ENCODE measurements at places on chromosomes 3 and 15.

DNA sequence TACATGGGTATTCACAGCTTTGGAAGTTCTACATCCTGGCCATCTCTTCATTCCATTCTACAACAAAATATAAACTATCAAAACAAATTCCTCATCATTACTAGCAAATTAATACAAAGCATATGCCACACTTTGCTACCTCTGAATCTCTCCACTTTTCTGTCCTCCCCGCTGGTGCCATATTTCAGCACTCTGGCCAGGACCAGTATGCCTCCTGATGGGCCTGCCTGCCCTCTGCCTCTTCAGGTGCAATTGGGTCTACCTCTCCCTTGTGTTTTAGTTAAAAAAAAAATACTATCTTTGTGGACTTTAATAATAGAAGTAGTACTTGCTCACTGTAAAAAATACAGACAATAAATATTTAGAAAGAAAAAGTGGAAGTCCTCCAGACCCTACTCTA, 448.8 kb downstream of the WDR72 start:
- no peak for ATAC-seq

DNA sequence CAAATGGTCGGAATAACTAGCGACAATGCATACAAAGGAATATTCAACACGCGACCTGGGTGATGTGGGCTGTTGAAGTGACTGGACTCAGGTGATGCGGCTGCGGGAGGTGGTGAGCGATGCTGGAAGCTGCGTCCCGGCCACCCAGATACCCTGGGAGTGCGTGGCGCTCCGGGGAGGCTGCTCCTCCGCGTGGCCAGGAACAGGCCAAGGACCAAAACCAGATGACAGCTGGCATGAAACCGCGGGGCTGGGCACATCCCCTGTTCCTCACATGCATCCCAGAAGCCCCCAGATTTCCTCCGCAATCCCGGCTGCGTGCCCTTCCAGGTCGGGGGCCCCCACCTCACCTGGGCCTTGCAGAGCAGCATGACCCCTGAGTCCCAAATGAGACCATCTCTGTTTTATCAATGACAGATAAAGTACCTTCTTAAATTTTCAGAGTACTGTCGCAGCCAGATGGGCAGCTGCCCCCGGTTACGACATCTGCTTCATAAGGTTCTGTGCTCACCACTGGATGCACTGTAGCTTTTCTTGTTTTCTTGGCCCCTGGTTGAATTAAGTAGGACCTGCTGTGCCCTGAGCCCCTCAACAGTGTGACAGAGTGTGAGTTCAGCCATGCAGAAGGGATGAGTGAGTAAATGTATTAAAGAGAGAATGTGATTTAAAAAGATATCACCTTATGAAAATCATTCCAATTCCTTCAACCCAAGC, 278.2 kb downstream of the GABRG3 start:
- no peak for ATAC-seq

DNA sequence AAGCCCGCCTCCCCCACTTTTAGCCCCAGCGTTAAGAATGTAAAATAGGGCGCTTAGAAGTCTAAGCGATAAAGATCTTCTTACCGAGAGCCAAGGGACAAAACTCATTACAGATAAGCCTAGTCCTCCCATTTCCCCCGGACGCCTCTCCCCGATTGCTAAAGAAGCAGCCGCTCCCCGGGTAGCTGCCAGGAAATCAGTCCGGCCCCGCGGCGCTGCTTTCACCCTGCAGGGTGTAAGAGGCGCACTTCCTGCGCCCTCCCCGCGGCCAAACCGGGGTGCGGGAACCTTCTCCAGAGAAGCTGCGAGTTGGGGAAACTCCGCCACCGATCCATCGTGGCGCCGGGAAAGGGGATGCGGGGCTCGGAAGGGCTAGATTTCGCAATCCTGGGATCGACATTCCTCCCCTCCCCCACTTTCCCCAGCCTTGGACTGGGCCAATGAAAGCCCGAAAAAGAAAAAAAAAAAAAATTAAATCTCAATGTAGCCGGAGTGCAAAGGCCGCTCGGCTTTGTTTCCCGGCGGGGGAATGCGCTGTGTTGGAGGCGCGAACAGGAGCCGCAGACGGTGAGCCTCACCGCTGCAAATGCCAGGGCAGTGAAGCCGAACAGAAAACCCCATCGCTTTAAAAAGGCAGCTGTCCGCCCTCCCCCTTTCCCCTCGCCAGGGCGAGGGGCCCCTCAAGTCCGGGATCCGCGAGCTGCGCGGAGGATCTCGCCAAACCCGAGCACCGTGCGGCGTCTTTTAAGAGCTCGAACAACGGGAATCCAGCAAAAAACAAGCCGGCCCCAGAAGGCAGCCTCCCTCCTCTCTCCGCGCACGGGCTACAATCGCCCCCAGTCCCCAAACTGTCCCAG, 626 bp upstream of the PTPRG start:
- no peak for ATAC-seq

DNA sequence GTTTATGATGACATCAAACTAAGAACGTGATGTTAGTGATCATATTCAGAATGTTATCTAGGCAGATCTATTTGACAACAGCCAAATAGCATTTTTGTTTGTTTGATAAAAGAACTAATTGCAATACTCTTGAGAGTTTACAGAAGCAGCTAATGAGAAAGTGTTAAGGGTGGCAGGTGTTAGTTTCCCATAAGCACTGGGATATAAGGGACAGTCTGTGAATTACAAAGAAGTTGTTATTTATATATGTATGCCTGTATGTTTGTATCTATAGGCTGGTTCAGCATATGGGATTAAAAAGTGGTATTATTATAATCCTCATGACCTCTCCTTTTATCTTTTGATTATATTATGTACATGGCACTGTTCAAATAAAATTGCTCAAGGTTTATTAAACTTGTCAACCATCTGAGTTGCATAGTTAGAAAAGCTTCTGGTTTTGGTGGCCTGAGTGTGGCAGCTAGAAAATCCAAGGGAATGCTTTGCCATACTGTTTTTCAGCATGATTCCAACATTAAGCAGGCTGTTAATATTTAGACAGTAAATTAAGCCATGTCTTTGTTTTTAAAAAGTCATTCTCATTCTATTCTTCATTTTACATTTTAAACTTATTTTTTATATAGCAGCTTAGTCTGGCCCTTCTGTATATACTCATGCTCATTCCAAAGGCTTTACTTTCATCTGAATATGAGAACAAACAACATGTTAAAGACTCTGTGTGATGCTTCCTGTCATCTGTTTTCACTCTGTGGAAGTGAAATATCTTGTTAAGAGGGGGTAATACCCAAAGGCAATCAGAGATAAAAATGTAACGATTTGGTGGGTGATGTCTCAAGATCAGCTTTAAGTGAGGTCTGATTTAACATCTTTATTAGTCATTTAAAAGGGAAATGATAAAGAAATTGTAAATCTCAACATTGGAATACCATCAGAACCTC, 13.1 kb downstream of the ROBO2 start:
- no peak for ATAC-seq

- ATAC-seq: no peak
These were observed 535 bp downstream of the MCTP2 start for GRCh38 chr15:94231723-94232468.

- ATAC-seq: no peak
These were observed 119.9 kb upstream of the RASGRP1 start for GRCh38 chr15:38684440-38685010.

DNA sequence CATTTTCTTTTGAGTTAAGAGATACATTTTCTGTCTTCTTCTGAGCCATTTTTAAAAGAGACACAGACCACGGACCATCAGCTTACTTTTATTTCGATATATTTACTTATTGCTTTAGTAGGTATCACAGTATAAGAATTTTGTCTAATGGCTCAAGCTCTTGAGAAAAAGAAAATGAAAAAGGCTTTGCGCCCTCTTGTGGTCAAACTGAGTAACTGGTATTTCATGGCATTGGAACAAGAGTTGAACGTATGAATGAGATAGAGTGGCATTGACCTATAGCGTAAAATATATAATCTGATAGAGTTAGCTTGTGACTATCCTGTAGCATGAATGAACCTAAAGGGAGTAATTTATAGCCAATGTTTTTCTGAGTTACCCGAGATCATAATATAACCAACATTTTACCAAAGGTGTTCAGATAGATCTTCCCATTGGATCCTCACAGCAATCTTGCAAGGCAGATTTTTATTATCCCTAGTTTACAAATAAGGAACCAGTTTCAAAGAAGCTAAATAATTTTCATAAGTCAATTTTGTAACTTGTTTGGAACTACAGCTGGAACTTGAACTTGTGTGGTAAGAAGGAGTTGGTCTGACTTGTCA, 154.6 kb downstream of the POLR2M start:
- no peak for ATAC-seq

DNA sequence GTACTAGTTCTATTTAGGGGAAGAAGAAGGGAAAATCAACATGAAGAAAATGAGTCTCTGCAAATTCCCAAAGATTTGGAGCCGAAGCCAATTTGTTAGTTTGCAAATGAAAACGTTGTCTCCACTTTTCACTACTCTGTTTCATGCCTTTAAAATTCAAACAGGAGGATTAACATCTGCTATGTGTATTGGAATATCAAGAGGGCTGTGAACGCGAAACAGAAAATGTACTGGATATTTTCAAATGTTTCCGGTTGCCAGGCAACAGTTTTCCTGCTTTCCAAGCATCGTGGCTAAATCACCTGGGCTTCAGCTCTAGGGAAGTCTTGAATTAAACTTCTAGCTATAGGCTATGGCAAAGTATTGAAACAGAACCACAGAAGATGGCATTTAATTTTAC, 172.8 kb downstream of the KCNMB2 start:
- ATAC-seq: no peak

- no peak for ATAC-seq
These were observed 37.0 kb downstream of the FOXL2 start for GRCh38 chr3:138909904-138910303.

DNA sequence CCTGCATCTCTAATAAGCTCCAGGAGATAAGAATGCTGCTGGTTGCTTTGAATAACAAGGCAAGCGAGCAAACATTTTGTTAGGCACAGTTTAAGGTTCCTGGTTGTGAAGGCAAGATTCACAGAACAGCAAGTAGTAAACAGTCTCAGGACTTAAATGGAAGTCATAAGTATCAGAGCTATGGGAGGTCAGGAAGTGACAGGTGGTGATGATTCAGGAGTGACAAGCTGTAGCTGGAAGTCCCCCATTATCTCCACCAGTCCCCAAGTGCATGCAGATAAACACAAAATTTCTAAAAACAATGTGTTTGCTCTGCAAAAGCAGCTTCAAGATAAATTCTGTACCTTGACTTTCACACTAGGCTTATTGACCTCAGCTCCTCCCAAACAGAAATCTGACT, 3.3 kb downstream of the FETUB start:
- ATAC-seq: peak; percentile 91

- ATAC-seq: peak; percentile 77
These were observed 157.0 kb downstream of the CHST2 start for GRCh38 chr3:143276592-143276991.

GRCh38 chr3:65685621-65686235, 353.0 kb downstream of the MAGI1 start:
- no peak for ATAC-seq

GRCh38 chr3:173762501-173762900, 365.0 kb downstream of the NLGN1 start:
- no peak for ATAC-seq

- no peak for ATAC-seq
These were observed 71.5 kb upstream of the SLC25A26 start for GRCh38 chr3:66149269-66149668.

GRCh38 chr3:141525814-141526213, 39.0 kb downstream of the RASA2 start:
- ATAC-seq: no peak

DNA sequence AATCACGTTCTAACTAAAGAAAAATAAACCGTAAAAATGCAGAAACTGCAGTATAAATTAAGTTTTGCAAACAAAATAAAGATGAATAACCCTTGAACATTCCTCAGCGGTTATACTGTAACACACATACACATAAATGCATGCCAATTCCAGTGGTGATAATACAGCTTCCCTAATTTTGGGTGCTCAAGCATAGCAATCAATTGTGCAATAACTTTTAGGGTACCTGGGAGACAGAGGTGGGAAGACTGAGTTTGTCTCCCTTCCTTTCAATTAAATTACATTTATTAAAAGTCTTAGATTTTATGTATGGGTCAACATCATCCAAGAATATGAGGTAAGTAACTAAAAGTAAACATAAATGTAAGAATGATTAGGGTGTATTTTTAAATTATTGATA, 71.8 kb downstream of the SETD2 start:
- no peak for ATAC-seq

GRCh38 chr3:187212196-187212545, 14.9 kb downstream of the RTP1 start:
- no peak for ATAC-seq

DNA sequence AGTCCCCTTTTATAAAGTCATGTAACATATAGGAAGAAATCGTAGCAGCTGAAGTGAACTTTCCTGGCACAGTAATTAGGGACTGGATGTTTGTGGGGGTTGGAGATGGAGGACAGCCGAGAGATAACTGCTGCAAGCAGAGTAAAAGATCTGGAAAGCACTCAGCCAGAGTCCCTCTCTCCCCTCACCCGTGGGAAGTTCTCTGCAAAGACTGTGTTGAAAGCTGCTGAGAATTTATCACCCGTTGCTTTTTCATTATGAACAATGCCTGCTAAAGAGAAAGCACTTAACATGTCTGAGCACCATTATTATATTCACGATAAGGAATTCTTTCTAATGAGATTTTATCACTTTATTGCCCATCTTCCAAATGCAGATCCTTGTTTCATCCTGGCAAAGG, 248.8 kb downstream of the SHOX2 start:
- no peak for ATAC-seq

DNA sequence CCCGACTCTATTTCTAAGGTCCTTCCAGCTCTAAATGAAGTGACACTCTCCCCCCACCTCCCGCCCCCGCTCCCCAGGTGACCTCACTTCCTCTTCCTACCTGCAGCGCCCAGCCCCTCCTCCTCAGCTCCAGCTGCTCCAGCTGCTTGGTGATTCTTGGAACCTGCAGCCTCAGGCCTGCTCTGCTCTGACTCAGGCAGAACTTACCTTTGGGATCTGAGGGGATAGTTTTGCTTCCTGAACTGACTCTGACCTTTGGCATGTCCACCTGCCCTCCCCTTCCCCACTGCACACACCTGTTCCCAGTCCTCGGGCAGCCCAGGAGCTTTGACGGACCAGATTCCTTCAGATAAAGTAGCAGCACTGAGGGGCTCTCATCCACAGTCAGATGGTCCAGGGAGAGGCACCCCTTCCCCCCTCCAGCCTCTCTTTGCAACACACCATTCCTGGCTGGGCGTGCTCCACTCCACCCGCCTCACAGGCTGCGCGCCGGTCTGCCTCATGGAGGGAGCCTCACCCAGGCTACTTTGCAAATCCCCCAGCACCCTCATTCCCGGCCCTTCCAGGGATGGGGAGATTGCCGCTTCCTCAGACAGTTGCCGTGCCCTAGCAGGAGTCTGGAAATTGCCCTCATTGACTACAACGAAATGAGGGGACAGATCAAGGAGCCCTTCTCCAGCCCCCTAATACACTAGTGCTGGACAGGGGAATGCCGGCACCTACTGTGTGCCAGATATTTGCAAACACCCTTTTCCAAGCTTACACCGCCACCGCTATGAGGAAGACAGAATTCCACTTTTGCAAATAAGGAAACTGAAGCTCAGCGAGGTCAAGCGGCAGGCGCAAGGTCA, 692 bp upstream of the C15orf39 start:
- ATAC-seq: no peak
